Occipital lobe (tissue), 3 donors: ENCODE measurements at places on chromosomes 7 and 10. TPM values are rescaled to one million over a fixed set of nuclear protein-coding genes. Genes with fewer than 3 reads are reported as not detected.

Gene RBM20
- total RNA-seq: 2.2 TPM

DNA sequence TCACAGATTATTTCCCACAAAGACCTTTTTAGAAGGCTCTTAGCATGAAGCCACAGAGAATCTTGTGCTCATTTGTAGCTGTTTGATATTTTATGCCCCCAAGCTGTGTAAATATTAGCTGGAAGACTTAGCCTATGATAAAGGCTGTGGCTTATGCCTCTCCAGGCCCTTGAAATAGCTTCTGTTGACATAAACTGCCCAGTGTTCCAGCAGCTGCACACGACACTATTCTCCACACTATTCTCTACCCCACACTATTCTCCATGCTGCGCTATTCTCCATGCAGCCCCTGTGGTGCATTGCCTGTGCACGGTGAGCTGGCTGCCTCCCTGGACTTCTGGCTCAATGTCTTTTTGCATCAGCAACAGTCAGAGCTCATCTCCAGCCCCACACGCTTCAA, 13.1 kb downstream of the DDC start:
- no peak for DNase-seq

DNA sequence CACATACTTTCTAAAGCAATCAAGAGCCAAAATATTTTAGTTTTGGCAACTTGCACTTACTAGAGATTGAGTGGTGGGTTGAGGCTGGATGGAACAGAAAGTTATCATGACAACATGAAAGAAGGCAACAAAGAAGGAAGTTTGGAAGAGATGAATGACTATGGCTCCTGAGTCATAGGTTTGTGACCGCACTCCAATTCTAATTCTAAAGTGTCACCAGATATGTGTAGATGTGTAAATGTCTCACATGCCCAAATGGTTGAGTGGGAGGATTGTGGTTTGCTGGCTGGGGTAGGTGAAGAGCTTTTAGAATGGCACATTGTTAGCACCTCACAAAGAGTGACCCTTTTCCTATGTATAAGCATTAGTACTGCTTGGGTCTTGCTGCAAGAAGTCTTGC, 20.2 kb downstream of the TAS2R16 start:
- no peak for DNase-seq

DNA sequence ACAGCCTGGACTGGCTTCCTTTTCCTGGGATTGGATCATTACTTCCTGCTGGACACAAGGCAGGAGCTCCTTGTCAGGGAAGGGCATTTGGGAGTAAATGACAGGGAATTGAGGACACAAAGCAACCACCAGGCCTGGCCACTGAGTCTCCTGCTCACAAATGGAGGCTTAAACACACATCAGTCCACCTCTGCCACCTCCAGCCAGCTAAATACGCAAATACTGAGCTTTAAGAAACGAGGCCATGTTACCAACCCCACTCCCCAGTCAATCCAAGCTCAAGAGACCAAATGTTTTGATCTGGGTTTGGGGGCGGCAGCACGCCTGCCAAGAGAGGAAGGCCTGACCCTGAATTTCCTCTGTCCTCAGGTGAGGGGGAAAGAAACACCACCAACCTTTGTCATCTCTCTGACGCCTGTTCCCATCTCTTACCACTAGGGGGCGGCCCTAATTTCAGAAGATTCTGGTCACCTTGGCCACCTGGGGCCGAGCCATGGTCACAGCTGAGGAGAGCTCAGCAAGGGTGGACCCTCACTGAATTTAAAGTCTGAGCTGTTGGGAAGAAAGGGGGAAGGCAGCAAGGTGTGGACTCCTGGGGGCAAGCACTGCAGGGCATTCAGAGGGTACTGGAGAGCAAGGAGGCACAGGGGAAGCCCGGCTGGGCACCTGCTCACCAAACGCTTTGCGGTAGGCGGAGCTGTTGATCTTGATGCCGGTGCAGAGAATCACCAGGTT, 16.5 kb downstream of the AIFM2 start:
- DNase-seq: no peak

Gene CPA5
- total RNA-seq: not detected

- DNase-seq: no peak
Observed at GRCh38 chr10:31851216-31851615, 77.4 kb downstream of the ARHGAP12 start.

- no peak for DNase-seq
Observed at GRCh38 chr7:30726296-30727006, 25.5 kb upstream of the INMT start.

Gene IFIT1
- total RNA-seq: 10.0 TPM
